ENCODE measurements at places on chromosomes 2 and 18.

DNA sequence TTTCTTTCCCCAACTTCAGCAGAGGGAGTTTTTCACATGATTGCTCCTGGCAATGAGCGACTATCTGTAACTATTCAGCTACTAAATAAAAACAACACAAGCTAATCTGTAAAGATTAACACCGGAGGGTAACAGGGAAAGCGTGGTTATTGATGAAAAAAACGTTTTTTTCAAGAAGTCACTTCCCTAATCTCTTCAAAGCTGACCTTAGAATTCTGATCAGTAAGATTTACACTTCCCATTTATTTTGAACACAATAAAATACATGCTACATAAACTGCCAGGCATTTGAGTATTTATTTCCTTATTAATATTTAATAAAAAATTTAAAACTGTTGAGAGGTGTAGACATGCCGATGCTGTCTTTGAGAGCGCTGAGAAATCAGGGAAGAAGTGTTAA is 207.4 kb upstream of the HDAC4 start:
- DNase-seq = no peak

GRCh38 chr2:1166976-1167375 is 216.3 kb downstream of the SNTG2 start:
- no peak for DNase-seq

- DNase-seq = no peak
These were observed 44.7 kb downstream of the PID1 start for GRCh38 chr2:229226382-229226781.

GRCh38 chr2:161965994-161966393 is 108.0 kb downstream of the DPP4 start:
- no peak for DNase-seq

- peak; percentile 74 for DNase-seq
These were observed 60.2 kb downstream of the CDCA7 start for GRCh38 chr2:173414823-173415322.

GRCh38 chr18:7336623-7337022 is 105.7 kb downstream of the LRRC30 start:
- DNase-seq = no peak

DNA sequence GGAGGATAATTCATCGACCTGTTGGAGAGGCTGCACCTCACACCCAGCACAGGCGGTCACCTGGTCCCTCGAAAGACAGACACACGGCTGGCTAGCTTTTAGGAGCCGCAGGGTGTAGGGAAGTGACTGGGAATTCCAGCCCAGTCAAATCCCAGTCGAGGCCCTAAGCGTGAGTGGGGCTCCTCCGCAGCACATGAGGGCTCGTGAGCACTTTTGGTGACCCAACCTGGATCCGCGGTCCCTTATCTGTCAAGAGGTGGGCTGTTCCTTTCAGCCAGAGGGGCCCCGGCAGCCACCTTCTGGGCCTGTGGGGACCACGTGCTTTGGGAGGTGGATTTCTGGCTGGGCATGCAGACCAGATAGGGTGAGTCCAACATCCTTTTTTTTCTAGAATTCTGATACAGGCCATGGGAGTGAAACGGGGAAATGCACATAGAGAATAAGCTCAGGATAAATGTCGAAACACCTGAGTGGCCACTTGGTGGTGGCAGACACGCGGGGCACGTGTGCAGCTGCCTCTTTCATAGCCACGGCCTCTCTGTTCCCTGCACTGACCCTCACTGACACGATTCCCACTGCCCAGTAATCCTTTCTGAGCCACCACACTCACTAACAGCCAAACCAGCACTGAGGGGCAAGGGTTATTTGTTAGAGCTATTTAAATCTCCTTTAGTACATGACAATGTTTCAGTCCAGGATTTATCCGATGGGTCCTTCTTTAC is 148.4 kb upstream of the PXDN start:
- no peak for DNase-seq

- DNase-seq = no peak
These were observed 73.6 kb downstream of the PDE11A start for GRCh38 chr2:177998996-177999395.

DNA sequence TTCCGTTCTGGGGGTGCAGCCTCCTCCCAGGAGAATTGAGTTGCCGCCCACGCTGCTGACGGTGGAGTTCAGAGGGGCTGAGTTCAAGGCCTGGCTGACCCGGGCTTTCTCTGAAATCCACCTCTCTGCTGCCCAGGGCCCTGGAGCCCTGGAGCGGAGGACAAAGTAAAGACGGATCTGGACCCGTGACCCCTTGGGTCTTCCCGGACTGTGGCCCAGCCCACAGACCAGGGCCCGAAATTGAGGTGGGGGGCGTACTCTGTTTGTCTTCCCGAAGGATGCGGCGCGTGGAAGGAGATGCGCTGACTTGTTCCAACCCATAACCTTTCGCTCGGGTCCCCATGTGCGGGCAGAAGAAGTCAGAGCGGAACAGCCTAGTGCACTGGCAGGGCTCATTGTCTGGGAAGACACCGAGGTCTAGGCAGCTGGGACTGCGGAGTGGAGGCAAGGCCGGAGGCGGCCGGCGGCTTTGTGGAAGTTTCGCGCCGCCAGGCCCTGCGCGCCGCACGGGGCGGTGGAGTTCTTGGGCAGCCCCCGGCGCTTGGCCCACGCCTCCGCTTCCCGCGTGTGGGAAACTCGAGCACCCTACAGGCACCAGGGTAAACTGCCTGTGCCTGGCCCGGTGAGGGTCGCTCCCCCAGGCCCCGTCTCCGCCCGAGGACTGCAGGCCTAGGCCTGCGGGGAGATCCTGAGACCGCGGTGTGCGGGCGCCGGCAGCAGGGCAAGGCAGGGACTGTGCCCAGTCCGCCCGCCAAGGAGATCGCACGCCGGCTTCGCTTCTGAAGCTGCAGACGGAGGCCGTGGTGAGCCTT is 9.8 kb downstream of the POU3F3 start:
- DNase-seq = no peak

DNA sequence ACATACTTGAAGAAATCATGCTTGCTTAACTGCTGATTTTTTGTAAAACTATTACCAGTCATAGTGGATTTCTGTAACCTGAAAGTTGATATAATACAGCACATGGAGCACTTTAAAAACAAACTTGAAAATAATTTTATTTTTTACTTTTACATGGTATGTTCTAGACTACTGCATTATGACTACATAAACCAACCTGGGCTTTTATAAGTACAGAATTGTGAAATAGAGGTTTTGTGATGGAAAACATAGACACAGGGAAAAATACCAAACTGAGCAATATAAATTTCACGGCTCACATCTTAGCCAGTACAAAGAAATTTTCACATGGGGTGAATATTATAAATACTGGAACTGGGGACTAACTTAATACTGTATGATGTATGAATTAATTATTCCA is 59.3 kb upstream of the CTIF start:
- DNase-seq = no peak

DNA sequence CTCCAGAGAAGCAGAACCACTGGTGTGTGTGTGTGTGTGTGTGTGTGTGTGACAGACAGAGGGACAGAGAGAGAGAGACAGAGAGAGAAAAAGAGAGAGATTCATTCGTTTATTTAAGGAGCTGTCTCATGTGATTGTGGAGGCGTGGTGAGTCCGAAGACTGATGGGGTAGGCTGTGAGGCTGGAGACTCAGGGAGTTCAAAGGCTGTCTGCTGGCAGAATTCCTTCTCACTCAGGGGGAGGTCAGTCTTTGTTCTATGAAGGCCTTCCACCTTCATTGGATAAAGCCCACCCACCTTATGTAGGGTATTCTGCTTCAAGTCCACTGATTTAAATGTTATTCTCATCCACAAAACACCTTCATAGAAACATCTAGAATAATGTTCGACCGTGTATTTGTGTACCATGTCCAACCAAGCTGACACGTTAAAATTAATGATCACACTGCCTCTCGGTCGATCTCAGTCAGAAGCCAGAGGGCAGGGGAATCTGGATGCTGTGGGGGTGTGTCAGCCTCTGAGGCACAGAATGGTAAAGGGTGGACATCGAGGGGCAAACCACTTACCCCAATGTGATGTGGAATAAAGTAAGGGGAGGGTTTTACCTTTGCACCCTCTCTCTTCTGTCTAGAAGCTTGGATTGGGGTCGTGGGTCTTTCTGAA is 275.6 kb downstream of the SLC4A3 start:
- no peak for DNase-seq

DNA sequence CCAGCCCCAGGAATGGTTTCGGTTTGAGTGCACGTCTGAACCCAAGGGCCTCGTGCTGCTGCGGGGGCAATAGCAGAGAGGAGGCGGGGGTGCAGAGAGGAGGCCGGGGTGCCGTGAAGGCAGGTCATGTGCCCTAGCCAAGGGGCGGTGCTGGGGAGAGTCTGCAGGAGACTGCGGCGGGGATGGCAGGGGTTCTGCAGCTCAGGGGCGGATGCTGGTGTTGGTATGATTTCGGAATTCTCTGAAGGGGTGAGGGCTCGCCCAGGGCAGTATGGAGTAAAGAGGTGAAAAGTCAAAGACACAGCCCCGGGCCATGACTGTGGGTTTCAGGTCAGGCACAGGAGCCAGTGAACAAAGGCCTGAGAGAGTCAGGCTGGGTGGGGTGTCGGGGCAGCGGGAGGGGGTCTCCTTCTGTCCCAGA is 186.5 kb upstream of the HDAC4 start:
- no peak for DNase-seq

DNA sequence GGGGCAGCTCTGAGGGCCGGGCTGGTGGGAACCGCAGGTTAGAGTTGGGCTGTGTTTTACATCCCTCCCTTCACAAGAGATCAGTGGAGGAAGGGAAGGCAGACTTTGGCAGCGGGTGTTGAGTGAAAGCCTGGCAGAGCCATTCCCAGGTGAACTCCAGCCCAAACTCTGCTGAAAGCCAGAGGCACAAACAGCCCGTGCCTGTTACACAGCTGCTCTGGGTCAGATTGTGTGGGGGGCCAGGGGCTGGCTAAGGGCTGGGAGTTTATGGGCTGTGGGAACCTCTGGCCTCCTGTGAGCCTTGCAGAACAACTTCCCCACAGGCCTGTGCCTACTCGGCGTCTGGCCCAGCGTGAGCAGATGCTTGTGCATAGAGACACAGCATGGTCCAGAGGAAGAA is 286.8 kb downstream of the CLIP4 start:
- peak; percentile 53 for DNase-seq

- no peak for DNase-seq
These were observed 64.3 kb upstream of the TTN start for GRCh38 chr2:178871536-178871935.

GRCh38 chr2:166057370-166058164 is 70.3 kb downstream of the SCN1A start:
- DNase-seq = peak; percentile 18

All from DMS 273 treated with DMSO at 0.1 percent for 48 hours (cell line).